NCI-H2171 treated with DMSO at 0.1 percent for 48 hours (cell line): ENCODE measurements at places on chromosomes 1 and 21.

- DNase-seq = no peak
Observed at GRCh38 chr1:204123376-204123775, 28.5 kb downstream of the ETNK2 start.

DNA sequence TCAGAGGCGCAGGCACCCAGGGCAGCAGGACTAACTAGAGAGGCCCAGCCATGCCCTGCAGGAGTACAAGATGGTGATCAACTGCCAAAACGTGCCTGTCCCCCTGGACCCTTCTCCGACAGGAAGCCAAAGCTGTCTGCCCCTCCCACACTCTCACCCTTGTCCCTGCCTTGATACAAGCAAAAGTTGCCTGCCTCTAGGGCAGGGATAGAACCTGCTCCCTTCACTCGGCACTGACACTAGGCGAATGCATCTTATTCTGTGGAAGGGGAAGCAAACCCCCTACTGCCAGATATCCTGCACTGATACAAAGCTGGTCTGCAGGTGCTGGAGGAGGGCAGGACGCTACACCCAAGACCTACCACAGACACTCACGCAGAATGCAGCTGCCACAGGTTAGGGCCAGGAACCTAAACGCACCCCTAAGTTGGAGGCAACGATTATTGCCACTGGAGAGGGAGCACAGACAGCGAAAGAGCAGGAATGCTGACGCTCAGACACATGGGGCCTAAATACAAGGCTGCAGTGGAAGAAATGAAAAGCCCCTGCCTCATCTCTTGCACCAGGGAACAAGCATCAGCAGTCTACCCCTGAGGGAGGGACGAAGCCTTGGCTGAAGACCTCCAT, 3.7 kb downstream of the TARBP1 start:
- no peak for DNase-seq

GRCh38 chr1:18803151-18803791, 56.2 kb downstream of the TAS1R2 start:
- no peak for DNase-seq

- DNase-seq = peak; percentile 38
Observed at GRCh38 chr1:12616709-12617373, 1.2 kb downstream of the DHRS3 start.

GRCh38 chr1:110765640-110766335, 91.0 kb upstream of the KCNA3 start:
- DNase-seq = peak; percentile 78

DNA sequence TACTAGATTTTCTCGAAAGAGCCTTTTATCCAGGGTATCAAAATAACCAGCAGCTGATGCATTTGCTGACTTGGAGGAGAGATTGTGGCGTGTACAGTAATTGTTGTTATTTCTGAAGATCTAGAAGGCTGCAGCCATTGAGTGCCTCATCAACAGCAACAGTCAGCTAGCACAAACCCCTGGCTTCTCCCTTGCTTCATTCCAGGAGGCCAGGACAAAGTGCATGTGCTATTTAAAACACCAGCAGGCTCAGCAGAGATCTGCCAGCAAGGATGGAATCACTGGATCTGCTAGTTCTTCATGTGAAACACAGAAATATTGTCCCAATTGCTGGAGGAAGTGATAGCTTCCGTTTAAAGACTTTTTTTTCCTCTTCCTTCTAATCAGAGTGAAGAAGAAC, 2.8 kb upstream of the NGF start:
- no peak for DNase-seq

DNA sequence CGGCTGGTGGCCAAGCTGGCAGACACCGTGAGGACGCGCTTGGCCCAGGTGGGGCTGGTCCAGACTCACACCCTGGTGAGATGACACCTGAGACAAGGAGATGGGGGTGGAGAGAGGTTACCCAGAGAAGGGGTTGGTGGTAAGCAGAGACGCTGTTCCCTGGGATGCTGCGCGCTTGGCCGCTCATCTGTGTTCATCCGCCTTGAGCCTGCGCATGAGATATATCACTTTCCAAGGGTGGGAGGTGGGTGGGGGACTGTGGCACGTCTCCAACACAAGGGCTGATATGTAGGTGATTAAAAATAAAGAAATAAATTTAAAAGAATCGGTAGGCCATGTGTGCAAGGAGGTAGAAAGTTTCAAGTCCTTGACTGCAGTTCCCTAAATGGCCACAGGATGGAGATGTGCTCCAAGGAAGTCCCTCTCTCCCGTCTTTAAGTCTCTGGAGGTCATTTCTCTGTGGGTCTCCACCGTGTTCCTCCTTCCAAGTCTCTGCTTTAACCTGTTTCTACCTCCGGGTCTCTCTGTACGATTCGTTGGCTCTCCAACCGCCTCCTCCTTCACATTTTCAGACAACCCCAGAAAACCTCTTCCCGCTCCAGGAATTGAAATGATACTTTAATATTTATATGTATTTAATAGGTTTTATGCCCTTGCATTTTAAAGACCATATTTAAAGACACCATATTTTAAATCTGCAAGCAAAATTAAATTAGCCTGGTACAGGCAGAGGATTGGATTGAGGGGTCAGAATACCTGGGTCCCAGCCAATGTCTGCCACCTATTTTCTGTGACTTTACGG, 4.5 kb downstream of the TTC24 start:
- peak; percentile 91 for DNase-seq

DNA sequence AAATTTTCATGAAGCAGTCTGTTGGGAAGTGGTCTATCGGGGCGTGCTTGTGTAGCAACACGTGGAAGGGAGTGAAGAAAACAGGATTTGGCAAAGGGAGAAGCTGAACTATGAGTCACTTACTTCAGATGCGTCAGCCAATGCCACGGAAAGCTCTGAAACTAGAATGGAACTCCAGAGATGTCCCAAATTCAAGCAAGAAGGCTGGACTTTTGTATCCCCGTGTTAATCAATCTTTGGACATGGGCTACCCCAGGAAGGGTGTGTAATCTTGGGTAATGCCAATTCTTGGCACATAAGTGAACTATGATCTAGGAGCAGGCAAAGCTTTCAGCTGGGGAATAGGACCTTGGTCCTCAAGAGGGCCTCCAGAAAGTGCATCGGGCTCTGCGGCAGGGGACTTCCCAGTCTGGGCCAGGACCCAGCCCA, 102.6 kb downstream of the ADSS2 start:
- DNase-seq = no peak

DNA sequence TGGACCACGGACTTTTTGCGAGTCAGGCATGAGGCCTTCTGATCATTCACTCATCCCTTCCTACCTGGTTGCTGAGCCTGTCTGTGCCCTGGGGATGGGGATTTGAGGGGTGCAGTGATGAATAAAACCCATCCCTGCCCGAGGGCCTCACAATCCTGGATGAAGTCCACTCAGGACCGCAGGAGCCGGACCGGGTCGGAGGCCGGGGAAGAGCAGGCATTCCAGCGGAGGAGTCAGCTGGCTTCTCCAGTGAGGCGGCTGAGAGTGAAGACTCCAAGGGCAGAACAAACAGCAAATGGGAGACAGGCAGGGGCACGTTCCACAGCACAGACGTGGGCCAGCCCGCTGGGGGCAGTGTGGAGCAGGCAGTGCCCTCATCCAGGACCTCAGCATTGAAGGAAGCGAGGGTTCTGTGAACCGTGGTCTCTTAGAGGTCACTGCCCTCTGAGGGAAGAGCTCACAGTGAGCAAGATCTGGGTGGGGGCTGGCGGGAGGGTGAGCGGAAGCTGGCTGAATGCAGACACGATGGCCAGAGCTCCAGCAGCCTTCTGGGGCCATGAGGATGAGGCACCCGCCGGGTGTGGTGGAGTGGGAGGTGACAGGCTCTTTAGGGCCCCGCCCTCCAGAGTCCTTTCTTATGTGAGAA, 10.9 kb upstream of the LRRC3 start:
- no peak for DNase-seq

DNA sequence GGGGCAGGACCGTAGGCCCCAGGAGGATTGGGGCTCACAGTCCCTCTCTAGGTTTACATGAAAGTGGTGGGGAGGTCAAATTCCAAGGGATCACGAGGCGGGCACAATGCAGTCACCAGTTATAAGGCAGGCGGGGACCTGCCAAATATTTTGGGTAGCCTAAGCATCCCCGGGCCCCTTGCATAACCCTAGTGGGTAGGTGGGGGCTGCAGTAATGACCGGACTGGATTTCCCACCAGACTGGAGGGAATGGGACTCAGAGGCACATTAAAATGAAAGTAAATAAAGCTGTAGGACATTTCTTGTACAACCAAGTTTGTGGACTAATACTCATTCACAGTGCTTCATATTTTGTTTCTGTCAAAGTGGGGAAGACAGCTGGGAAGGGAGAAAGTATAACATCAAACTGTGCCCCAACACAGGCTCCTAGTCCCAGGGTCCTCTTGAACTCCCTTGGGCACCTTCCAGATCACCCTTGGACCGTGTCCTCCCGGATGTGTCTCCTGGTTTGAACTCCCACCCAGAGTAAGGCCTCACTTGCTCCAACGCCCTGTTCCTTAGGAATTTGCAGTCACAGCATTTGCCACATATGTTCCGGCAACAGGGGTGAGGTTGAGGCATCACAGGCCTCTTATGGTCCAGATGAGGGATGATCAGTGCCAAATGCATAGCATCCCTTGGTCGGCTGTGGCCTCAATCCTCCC, 28.4 kb upstream of the KIAA0040 start:
- DNase-seq = no peak
